ENCODE measurements at places on chromosomes 5 and 9. TPM values are rescaled to one million over a fixed set of nuclear protein-coding genes. Genes with fewer than 3 reads are reported as not detected.

GRCh38 chr5:143880178-143880577 lies 68.2 kb downstream of the HMHB1 start:
- DNase-seq = no peak

GRCh38 chr5:145531038-145531734 lies 304.0 kb downstream of the PRELID2 start:
- DNase-seq = no peak

GRCh38 chr5:176790941-176791340 lies 19.4 kb upstream of the UNC5A start:
- DNase-seq = no peak

GRCh38 chr5:108655750-108656450 lies 91.8 kb upstream of the FER start:
- no peak for DNase-seq

DNA sequence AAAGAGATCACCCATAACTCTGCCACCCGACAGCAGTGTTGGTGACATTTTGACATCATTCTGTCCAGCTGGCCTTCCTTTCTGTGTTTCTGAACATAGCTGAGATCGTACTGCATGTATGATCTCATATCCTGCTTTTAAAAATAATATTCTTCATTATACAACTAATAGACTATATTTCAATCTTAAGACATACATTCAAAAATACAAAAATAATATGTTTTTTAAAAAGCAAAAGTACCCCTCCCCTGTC lies 47.7 kb upstream of the RPL26L1 start:
- no peak for DNase-seq

The ARHGEF39 gene
- 1.9 TPM for polyA plus RNA-seq

DNA sequence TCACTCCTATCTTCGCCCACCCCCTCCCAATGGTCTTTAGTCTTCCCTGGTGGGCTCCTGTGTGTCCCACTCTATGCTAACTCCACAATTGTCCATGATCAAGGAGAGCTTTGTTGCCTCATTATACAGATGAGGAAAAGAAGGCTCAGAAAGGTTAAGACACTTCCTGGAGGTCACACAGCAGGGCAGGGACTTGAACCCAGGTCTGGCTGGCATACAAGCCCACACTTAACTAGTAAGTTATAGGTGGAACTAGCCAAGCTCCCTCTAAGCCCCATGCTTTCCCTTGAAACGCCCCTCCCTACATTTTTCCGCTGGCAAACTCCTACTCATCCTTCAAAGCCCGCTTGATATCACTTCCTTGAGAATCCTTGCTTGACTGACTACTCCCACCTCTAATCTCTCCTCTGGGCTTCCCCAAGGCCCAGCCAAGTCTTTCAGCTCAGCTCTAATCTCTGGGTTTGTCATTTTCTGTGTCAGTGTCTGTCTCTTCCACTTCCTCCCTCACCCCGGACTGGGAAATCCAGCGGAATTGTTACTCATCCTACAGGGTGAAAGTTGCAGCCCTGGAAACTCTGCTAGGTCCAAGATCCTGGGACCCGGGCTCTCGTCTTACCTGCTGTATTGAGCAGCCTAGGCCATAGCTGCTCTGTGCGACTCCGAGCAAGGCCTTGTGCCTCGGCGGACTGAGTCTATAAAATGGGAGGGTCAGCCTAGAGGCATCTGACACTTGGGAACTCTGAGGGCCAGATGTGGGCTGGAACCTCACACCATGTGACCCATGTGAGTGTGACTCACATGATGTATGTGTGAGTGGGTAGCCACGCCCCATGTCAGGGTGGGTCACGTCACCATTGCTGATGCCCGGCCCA lies 144.5 kb downstream of the GAPVD1 start:
- no peak for DNase-seq

The FCN1 gene
- polyA plus RNA-seq = 47.6 TPM

The PCDHGC3 gene
- polyA plus RNA-seq = 0.63 TPM

- no peak for DNase-seq
These were observed 148.7 kb upstream of the RANBP3L start for GRCh38 chr5:36450229-36451014.

The CATSPER3 gene
- not detected for polyA plus RNA-seq

DNA sequence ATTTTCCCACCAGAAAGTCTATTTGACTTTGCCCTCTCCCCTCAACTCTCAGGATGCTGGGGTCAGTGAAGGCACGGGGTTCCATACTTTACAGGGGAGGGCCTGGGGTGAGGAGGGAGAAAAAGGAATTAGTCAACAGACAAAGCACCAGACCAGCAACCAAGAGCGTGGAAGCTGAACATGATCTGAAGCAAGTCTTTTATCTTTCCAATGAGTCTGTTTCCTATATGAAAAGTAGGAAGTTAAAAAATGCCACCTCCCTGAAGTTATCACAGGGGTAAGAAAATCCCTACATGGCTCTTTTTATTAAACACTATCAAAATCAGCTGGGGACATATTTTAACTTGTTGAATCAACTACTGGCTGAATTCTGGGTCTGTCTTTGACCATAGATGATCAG lies 337.0 kb downstream of the TRPM3 start:
- DNase-seq = no peak

The KIF4B gene
- not detected for polyA plus RNA-seq

DNA sequence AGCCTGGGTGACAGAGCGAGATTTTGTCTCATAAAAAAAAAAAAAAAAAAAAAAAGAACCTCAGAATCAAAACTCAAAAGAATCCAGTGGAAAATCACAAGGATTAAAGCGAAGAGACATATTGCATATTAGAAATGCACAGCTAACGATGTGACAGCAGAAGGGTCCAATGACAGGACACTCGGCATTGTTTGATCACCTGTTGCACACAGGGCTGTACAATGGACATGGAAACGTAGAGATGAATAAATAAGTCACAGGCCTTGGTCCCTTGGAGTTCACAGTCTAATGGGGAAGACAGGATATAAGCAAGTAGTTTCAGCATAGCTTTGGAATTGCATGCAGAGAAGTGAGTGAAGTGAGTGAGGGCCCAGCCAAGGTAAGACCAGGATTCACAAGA lies 25.9 kb upstream of the PIK3R1 start:
- DNase-seq = no peak

DNA sequence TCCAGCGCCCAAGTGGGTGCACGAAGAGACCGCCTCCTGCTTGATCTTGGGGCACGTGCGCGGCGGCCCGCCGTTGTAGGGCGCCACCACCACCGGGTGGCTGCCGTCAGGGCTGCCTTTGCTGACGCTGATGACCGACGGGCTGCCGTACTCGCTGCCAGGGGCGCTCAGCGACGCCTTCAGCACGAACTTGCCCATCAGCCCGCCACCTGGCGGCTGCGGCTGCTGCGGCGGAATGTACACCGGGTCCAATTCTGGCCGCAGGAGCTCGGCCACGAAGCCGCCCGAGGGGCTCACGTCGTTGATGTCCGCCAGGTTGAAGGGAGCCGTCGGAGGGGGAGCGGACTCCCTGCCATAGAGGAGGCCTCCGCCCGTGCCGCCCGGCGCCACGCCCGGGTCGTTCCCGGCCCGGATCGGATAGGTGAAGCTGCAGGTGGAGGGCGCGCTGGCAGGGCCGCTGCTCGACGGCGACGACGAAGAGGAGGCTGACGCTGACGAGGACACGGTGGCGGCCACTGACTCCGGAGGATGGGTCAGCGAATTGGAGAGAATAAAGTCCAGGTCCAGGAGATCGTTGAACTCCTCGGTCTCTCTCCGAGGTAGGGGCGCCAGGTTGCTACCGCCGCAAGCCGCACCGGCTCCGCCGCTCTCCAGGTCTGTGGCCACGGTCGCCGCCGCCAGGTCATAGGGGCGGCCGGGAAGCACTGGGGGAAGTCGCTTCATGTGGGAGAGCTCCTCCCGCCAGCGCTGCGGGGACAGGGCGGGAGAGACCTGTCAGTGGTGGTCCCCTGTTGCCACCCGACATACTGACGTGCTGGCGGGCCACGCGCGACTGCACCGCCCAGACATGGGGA lies 1.8 kb downstream of the KLF4 start:
- peak; percentile 13 for DNase-seq

- no peak for DNase-seq
These were observed 480.3 kb upstream of the SEMA6A start for GRCh38 chr5:117054911-117055310.

GRCh38 chr9:118959366-118959765 lies 409.9 kb downstream of the BRINP1 start:
- no peak for DNase-seq

GRCh38 chr5:53126521-53126920 lies 17.0 kb upstream of the MOCS2 start:
- no peak for DNase-seq

GRCh38 chr5:17329571-17329970 lies 112.1 kb downstream of the BASP1 start:
- DNase-seq = no peak

The OR13F1 gene
- polyA plus RNA-seq = not detected

The POU5F2 gene
- 0.25 TPM for polyA plus RNA-seq

The S1PR3 gene
- polyA plus RNA-seq = 0.20 TPM

The PCBD2 gene
- polyA plus RNA-seq = 7.1 TPM

DNA sequence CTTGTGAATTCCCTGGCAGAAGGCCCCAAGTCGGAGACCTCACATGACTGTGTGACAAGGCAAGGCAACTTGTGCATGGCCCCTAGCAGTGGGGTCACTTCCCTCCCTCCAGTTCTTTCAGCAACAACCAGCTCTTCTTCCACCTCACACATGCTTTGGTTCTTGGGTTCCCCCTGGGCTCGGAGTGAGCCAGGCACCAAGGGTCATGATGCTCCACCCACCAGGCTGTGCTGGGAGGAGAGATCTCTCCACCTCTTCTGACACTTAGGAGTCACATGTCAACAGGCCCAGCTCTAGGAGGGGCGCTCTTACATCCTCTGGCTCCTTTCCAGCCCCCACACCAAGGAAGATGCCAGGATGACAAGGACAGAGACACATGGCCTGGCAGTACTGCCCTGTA lies 56.7 kb downstream of the CDH6 start:
- no peak for DNase-seq

The IFNA13 gene
- polyA plus RNA-seq = not detected

DNA sequence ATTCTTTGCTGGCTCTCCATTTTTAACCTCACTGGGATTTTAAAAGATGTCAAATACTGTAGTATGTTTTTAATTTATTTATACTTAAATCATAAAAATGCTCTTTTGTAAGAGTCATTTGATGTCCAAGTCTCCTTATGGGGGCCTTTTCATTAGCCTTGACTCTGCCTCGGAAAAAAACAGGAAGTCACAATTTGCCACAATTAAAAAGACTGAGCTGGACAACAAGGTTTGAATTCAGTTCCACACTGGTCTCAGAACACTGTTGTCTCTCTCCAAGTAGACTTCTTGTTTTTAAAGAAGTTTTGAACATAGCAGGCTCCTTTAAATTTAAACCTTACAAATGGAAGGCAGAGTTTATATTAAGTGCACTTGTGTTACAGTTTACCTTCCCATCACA lies 444.2 kb downstream of the ACTL7B start:
- DNase-seq = no peak

DNA sequence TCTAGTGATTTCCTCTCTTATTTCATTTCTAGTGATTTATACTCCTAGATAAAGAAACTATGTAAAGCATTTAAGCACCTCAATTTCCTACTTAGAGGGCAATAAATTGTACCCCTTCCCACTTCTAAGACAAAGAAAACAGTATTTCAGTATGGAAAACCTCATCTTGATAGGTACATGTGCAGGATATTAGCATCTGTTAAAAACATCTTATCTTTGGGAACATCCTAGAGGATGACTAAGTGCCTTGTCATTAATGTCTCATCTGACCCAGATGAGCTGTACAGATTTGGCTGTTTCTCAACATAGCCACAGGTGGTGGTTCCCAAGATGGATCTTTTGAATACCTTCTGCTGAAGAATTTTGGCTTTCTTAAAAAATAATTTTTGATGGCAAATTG lies 5.7 kb downstream of the MEGF10 start:
- DNase-seq = no peak

DNA sequence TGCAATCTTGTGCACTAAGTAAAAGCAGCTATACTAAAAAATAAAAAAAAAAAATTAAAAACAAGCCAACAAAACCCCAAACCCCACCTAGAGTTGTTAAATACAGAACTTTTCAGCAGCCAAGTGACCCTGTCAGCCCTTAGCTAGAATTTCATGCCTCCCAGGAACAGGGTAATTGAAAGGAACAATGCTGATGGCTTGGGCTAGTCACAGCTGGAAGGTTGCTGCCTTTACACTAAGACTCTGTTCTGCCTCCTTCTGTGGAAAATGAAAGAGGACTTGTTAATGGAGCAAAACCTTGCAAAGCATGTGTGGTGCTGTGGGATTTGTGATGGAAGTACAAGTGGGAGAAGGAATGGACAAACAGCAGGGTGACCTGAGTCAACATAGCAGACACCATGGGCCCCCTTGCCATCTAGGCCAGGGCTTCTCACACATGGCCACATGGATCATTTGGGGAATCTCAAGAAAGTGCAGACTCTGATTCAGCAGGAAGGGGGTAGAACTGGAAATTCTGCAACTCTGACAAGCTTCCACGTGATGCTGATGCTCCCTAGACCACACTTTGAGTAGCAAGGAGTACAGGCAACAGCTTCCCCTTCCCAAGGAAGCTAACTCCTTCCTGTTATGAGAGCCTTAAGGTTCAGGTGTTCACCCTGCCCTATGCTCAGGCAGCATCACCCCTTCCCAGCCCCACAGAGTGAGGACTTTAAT lies 14.9 kb upstream of the TMEM252 start:
- DNase-seq = no peak

DNA sequence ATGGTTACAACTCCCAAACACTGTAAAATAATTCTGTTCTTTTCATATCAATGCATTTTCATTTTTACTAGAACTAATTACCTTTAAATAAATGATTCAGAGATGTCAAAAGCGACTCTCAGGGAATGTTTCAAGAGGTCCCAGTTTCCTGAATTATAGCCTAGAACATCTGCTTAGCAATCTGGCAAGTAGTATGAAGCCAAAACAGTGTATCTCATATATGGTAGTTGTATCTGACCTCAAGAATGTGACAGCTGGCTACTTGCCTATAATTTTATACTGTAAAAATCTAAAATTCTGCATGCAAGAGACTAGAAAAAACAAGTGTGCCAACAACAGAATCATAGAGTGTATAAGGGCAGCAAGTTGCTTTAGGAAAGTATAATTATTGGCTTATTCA lies 187.7 kb upstream of the POU5F2 start:
- no peak for DNase-seq

- peak; percentile 61 for DNase-seq
These were observed 120.0 kb upstream of the CACNA1B start for GRCh38 chr9:137757613-137758029.

- DNase-seq = no peak
These were observed 93.4 kb downstream of the NRG2 start for GRCh38 chr5:139949710-139950109.

GRCh38 chr9:99155736-99156135 lies 50.8 kb downstream of the TGFBR1 start:
- DNase-seq = no peak

- DNase-seq = no peak
These were observed 76.4 kb downstream of the ESM1 start for GRCh38 chr5:54908774-54909525.

The CDC20B gene
- not detected for polyA plus RNA-seq

GRCh38 chr9:114273461-114273881 lies 49.4 kb upstream of the ORM1 start:
- DNase-seq = no peak

The SEPTIN8 gene
- polyA plus RNA-seq = 1.3 TPM

The LHX3 gene
- polyA plus RNA-seq = not detected

- no peak for DNase-seq
These were observed 6.7 kb downstream of the DAB2IP start for GRCh38 chr9:121658166-121658565.

The RAB3C gene
- not detected for polyA plus RNA-seq
